ENCODE measurements at places on chromosomes 1 and 21. TPM values are rescaled to one million over a fixed set of nuclear protein-coding genes. Genes with fewer than 3 reads are reported as not detected.

The GPR37L1 gene
- 0.60 TPM for total RNA-seq

The S100A8 gene
- 2.4 TPM for total RNA-seq

The PADI2 gene
- total RNA-seq = 1.9 TPM

The C1orf94 gene
- total RNA-seq = not detected

- no peak for ATAC-seq
Measured at GRCh38 chr1:201181726-201182125, 8.9 kb upstream of the IGFN1 start.

GRCh38 chr1:30782361-30783255, 25.0 kb upstream of the LAPTM5 start:
- peak; percentile 66 for ATAC-seq

GRCh38 chr21:14947613-14948160, 117.1 kb downstream of the NRIP1 start:
- ATAC-seq = no peak

DNA sequence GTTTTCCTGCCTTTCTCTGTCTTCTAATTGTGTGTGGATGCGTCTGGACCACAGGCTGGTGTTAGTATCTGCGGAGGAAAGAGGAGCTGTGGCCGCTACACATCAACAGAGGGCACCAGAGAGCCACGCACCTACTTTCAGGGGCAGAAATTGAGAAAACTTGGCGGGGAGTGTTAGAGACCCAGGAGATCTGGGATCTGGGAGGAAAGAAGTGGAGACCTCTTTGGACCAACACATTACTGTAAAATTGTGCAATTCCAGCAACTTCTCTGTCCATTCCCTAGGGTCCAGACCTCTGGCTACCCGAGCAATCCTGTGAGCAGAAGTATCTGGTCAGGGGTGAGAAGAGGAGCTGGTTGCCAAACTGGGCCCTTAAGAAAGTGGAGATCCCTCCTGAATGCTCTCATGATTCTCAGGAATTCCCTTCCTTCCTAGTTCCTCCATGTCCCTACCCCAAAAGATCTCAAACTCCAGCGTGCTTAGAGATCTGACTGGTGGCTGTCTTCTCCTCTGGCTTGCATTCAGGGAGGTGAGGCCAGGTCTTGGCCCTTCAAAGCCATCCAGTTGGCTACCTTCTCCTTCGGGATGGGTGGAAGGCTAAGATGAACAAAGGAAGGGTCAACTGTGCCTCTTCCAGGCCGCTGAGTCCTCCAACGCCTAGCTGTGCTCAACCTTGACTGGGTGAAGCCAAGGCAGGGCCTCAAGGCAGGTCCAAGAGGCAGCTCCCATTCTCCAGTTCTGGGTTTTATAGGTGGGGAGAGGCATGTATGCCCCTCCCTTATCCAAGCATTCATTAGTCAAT, 1.2 kb upstream of the KIRREL1 start:
- peak; percentile 11 for ATAC-seq

- no peak for ATAC-seq
Measured at GRCh38 chr1:162328512-162328911, 48.1 kb downstream of the SPATA46 start.

DNA sequence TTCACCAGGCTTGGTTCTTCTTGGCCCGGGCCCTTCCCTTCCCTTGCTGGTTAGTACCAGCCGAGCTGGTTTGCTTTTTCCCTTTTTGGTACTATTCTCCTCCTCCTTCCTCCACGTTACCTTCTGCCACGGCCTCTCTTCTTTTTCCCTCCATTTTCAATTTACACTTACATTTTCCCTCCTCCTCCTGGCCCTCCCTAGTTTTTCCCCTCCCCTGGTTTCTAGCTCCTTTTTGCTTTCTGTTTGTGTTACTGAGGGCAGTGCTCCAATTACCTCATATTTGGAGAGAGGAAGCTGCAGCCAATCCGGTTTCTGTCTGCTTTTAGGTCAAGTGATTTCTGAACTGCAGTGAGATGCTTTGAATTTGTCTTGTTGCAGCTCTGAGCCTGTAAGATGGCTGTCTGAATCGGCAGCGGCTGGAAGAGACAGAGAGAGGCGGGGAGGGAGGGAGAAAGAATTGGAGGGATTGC, 63.7 kb downstream of the MACF1 start:
- ATAC-seq = peak; percentile 75

GRCh38 chr1:183646776-183647175, 6.3 kb downstream of the APOBEC4 start:
- ATAC-seq = no peak

GRCh38 chr1:65339866-65340468, 30.6 kb downstream of the DNAJC6 start:
- ATAC-seq = peak; percentile 66

DNA sequence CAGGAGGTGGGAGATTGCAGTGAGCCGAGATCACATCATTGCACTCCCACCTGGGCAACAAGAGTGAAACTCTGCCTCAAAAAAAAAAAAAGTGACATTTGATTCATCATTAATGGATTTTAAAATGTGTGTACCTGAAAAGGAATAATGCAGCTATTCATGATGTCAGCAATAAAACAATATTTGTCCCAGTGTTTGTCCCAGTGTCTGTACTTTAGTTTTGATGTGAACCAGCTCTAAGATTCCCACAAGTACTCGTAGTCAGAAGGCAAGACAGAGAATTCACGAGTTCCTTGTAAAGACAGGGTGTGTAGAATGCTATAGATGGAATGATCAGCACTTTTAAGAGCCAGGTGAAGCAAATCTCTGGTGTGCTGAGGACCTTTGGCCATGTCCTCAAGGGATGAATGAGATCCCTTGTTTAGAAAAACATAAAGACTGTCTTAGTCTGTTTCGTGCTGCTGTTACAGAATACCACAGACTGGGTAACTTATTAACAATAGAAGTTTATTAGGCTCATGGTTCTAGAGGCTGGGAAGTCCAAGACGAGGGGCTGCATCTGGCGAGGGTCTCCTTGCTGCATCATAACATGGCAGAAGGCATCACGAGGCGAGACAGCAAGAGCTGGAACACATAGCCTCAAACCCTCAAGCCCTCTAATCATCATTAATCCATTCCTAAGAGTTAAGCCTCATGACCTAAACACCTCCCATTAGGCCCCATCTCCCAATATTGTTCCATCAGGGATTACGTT, 12.0 kb upstream of the TMPRSS2 start:
- ATAC-seq = no peak

DNA sequence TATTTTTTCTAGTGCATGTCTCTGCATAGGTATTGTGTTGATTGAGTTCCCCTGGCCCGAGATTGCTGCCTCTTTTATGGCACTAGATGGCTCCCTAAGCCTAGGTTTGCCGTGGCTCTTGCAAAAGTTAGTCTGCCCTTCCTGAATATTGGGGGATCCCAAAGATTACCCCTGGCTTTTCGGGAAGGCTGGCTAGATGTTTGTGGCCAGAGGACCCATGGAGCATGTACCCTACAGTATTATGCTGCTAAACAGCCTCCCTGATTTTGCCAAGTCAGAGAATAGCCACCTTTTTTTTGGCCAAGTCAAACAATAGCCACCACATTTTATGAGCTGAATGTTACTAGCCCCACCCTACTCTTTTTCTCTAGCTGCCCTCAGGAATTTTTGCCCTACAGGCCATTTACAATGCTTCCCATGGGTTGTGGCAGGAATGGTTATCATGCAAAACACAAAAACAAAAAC, 343.2 kb downstream of the OLFM3 start:
- ATAC-seq = no peak

- ATAC-seq = peak; percentile 56
Measured at GRCh38 chr1:30805304-30806003, 47.9 kb upstream of the LAPTM5 start.

- no peak for ATAC-seq
Measured at GRCh38 chr1:12475947-12476346, 142.1 kb downstream of the DHRS3 start.

Measured in motor neuron (in vitro differentiated cells).